AG04450 (cell line): ENCODE measurements at places on chromosomes 12 and 14.

- no peak for DNase-seq
Measured at GRCh38 chr14:88576222-88576621, 13.4 kb downstream of the ZC3H14 start.

DNA sequence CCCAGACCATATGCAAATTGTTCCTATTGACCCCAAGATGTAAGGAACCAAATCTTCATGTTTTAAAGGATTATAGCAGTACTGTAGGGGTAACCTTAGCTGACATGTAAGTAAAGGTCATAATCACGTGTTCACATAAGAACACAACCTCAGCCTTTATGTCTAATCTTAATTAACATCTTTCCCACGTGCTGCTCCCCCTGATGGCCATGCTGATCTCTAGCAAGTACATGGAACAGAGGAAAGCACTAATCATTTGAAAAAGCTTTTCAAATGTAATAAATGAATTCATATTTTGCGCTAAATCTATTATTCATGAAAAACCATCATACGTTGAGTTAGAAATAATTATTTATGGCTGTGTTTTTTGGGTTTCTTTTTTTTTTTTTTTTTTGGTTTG is 30.5 kb upstream of the ITPR2 start:
- DNase-seq, result no peak

- DNase-seq, result no peak
Measured at GRCh38 chr12:23671881-23672280, 277.6 kb downstream of the SOX5 start.

- DNase-seq, result no peak
Measured at GRCh38 chr14:60616461-60616959, 32.8 kb downstream of the SIX1 start.

DNA sequence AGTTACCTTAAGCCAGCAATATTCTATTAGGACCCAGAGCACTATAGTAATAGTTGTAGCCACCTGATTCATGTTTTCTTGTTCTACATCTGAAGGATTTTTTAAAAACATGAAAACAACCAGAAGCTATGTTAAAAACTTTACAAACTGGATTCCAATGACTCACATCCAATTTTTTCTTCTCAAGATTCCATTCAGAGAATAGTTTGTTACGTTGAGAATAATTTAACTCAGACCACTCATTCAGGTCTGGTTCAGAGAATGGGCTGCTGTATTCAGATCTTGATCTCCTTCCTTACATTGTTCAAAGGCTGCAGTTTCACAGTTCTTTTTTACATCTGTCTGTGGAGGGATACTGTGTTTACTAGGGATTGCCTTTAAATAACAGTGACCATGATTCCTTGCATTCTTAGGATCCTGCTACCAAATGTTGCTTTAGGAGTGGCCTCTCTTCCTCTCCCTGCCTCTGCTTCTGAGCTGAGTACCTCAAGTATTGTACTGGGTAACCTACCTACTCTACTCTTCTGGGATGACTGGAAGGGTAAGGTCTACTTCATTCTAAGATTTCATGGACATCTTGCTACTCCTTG is 448.0 kb upstream of the FBXO33 start:
- no peak for DNase-seq

DNA sequence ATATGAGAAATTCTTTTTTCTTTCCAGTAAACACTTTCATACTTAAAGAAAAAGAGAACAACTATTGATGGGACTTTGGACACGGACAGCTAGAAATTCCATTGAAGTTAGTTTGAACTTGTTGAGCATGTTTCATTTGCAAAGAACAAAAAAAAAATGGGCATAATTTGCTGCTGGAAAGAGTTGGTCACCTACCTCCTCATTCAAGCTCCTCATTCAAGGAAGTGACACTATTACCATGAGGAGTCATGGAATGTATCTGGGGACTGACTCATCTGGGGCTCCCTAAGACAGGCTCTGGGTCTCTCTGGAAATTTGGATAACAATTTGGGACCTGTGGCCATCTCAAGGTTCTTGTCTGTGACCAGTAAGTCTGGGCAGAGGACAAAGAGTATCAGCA is 50.4 kb downstream of the KICS2 start:
- no peak for DNase-seq

- no peak for DNase-seq
Measured at GRCh38 chr14:98018628-98019027, 1221.4 kb downstream of the VRK1 start.

- peak; percentile 30 for DNase-seq
Measured at GRCh38 chr12:63779498-63780481, at the start of gene RXYLT1. TSS of gene RXYLT1 (plus strand) at chr12:63779909. CDS start at chr12:63779961, 52 bp downstream.

GRCh38 chr14:92726135-92726932 is 22.1 kb downstream of the LGMN start:
- peak; percentile 51 for DNase-seq

DNA sequence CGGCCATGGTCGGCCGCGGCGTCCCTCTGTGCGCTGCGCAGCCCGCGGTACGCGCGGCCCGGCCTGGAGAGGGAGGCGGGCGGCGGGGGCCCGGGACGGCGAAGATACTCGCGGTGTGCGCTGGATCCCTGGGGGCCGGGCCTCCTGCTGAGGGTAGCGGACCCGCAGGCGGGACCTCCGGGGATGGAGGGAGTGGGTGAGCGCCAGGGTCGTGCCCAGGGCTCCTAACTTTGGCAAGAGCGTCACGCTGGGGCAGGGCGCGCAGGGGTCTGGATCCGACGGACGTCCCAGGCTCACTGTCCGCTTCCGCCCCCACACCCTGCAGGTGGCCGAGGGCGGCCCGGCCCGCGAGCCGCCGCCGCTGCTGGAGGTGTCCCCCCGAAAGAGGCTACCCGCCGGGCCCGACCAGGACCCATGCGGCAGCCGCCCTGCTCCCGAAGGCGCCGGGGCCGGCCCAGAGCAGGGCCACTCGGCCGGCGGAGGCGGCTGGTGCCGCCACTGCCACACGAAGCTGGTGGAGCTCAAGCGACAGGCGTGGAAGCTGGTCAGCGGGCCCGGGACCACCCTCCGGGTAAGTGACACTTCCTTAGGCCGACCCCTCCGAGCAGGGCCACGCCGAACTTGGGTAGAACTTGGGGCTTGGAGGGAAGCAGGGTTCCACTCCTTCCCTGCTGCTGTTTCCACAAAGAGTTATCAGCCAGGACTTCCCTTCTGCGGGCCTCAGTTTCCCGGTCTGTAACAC is 502 bp downstream of the KIF26A start:
- DNase-seq, result no peak

- no peak for DNase-seq
Measured at GRCh38 chr14:21476523-21476924, 235 bp downstream of the RAB2B start.

DNA sequence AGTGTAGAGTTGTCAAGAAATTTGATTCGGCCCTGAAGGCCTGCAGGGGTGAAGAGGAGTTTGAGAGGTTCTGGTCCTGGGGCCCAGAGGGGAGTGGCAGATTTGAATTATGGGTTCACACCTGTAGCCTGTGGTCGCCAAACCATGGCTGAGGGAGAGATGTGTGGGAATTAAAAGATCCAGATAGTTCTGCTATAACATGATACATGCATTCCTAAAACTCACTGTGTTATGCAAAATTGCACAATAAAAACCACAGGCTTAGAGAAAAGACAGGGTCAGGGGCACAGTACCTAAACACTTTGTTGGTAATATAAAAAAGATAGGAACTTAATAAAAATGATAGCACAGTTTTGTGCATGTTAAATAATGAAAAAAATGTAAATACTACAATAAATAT is 106.2 kb downstream of the TMEM30B start:
- no peak for DNase-seq

DNA sequence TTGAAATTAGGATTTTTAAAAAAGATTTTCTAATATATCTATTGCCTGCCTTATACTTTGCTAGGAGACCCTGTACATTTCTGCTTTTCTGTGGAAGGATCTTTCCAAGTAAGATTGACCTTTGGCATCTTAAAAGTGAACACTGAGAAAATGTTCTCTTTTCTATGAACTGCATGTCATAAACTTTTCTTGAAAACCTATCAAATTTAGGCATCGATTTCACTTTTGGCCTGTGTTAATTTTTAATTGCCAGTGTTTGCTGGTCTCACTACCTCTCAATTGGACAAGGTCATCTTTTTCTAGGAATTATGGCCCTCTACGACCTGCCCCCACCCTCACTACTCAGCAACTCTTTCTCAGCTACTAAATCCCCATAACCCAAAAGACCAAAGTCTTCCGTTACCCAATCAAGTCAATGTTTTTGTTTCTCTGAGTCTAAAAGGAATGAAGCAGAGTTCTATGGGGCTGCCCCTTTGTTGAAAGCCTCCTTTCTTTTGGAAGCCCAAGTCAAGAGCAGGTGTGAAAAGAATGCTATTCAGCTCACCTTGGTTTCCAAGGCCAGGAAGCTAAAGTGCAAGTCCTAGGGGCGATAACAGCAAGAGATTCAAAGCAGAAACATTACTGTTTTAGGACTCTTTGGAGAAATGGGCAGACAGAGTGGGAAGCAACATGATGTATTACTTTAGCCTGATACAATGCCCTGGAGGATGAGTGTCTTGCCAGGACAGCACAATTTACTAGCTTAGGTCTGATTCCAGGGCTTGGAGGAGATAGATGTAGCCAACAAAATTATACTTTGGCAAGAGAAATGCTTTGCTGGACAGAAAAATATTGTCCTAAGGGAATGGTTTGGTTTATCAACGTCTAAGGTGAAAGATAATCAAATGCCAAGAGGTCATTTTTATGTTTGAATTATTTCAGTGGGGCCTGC is 55.0 kb downstream of the IGF1 start:
- DNase-seq, result no peak

DNA sequence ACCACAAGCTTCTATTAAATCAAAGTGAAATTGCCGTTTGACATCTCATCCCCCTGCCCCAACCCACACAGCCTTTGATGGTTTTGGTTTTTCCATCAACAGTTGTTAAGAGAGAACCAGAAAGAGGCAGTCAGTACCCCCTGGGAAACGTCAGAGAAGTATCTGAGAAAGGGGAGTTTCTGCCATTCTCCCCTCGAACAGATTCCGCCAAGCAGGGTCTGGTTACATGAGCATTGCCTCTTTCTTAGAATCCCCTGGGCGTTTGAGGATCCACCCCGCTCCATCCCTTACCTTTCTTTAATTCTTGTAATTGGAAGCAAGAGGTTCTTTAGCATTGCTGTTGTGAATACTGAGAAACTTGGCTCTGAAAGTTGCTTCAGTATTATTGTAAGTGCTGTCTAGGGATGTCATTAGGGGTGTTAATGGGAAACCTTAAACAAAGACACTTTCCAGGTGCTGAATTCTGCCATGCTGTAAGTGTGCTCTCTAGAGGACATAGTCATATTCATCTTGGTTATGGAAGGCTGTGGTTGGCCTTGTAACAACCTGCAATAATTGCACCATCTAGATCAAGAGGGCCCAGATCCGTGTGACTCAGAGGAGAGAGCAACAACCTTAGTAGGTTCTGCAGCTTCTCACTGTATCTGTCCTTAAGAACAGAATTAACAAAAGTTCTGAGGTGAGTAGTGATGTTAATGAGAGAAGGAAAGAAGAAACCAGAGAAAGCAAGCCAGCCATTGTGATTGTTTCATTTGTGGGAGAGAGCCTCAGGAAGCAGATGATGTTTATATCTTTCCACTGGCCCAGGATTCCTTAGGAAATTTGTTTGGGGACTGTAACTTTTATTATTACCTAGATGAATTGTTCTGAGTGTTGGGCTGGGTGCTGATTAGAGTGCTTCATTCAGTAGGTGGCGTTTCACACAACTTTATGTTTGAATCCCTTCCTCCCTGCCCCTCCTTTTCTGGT is 9.0 kb downstream of the TMBIM6 start:
- DNase-seq, result no peak

DNA sequence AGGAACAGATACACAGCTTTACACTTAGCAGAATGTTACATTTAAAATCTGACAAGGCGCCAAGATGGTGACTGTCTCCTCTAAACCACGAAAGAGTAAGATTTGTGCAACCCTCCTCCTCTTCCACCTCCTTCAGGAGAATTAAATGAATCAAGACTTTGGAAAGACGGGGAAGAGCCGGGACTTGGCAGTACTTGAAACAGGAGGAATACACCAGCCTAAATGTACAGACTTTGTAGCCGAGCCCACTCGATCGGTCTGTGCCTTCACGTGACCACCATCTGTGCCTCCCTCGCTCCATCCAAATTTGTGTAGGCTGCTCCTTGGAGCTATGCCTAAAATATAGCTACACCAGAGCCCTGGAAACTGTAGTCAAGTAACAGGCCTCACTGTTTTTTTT is 38.3 kb downstream of the SSPN start:
- DNase-seq, result peak; percentile 15

DNA sequence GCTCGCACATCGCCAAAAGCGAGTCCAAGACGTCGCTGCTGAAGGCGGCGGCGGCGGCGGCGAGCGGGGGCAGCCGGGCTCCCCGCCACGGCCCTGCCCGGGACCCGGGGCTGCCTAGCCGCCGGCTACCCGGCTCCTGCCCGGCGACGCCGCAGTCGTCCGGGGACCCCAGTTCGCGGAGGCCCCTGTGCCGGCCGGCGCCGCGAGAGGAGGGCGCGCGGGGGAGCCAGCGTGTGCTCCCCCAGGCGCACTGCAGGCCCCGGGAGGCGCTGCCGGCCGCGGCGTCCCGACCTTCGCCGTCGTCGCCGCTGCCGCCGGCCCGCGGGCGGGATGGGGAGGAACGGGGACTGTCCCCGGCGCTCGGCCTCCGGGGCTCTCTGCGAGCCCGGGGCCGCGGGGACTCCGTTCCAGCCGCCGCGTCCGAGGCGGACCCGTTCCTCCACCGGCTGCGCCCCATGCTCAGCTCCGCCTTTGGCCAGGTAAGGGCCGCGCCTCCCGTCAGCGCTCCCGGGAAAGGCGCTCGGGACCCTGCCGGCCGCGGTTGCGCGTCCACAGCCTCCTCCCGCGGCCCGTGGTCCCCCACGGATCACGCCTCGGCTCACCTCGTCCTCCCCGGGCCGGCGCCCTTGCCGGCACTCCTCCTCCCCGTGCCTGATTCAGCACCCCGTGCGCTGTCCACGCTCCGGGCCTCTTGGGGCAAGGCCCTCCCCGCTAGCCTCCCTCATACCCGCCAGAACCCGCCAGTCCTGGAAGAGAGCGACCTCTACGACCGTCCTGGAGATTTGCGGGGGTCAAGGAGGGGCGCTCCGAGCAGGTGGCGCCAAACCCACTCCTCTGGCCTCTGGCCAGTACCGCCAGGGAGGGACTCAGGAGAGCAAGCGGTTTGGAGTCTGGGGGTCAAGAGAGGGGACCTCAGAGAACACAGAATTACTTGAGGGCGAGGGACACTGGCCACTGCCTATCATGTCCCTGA is 721 bp downstream of the CABP1 start:
- no peak for DNase-seq

- DNase-seq, result no peak
Measured at GRCh38 chr12:125773033-125773640, 707.9 kb downstream of the AACS start.

- no peak for DNase-seq
Measured at GRCh38 chr12:13371797-13372196, 175.3 kb downstream of the EMP1 start.

DNA sequence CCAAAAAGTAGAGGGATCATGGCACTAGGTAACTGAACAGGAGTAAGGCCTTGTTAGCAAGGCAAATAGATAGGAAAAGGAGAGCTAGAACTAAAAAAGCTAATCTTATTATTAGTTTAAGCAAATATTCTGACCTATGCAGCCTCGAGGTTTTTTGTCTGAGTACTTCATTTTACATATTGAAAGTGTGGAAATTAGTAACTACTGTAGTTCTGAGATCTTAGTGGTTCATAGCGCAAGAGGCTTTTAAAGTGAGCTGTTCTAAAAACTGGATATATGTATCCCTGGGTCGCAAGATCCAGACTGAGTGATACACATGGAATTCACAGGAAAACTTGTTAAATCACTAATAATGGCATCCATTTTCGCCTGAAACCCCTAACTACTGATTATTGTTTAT is 411.0 kb upstream of the SOX5 start:
- no peak for DNase-seq

- no peak for DNase-seq
Measured at GRCh38 chr12:1542599-1542998, 51.8 kb downstream of the FBXL14 start.
